ENCODE measurements at places on chromosomes 6 and 20.

DNA sequence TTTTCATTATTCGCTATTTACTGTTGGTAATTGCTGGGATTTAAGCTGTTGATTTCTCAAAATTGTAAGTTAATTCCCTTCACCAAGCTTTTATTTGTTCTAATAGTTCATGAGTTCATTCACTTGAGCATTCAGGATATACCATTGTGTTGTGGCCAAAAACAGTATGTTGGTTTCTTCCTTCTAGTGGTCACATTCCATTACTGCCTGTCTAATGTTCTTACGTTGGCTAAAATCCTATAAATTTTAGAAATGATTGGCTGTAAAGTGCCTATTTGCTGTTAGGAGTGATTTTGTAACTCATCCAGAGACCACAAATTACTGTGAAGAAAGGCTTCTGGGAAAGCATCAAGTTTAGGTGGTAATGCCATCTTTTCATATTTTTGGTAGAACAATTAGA, 76.3 kb downstream of the FARS2 start:
- no peak for DNase-seq

GRCh38 chr6:31920811-31921210, 6.7 kb upstream of the C2 start:
- DNase-seq, result no peak

DNA sequence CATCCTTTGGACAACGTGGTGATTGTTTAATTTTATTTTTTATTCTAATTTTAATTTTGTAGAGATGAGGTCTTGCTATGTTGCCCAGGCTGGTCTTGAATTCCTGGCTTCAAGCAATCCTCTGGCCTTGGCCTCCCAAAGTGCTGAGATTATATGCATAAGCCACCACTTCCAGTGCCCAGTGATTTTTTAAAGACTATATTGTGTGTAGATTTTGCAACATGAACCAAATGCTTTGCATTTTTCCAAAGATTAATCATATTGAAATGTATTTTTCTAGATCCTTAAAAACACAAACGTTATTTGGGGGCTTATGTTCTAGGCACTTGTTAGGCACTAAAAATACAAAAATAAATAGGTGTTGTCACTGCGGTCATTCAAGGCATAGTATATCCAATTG, 117.6 kb upstream of the CCN2 start:
- DNase-seq, result no peak

GRCh38 chr6:5705252-5705651, 301.5 kb downstream of the NRN1 start:
- no peak for DNase-seq

DNA sequence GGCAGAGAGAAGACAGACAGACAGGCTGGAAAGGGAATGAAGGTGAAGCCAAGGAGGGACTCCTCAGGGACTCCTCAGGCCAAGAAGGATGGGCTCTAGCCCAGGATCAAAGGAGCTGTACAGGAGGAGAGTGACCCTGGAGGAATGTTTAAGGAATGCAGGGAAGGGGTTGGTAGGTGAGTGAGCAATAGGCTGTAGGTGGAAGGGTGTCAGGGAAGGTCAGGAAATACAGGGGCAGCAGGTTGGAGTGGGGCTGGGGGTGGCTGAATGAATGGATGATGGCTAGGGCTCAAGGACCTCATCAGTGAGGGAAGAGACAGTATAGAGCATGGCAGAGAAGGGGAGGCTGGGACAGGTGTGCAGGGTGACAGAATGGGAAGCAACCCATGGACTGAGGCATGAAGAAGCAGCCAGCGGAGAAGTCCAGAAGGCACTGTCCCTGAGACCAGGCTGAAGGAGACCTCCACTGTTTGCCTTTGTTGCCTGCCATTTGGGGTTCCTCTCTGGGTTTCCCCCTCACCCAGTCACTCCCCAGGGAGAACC, 13.2 kb downstream of the SYNGAP1 start:
- DNase-seq, result no peak
